ENCODE measurements at places on chromosomes 16 and 17.

- DNase-seq = no peak
Measured at GRCh38 chr17:27846042-27846655, 45.8 kb upstream of the NOS2 start.

- no peak for DNase-seq
Measured at GRCh38 chr17:83008186-83008510, 71.3 kb upstream of the METRNL start.

DNA sequence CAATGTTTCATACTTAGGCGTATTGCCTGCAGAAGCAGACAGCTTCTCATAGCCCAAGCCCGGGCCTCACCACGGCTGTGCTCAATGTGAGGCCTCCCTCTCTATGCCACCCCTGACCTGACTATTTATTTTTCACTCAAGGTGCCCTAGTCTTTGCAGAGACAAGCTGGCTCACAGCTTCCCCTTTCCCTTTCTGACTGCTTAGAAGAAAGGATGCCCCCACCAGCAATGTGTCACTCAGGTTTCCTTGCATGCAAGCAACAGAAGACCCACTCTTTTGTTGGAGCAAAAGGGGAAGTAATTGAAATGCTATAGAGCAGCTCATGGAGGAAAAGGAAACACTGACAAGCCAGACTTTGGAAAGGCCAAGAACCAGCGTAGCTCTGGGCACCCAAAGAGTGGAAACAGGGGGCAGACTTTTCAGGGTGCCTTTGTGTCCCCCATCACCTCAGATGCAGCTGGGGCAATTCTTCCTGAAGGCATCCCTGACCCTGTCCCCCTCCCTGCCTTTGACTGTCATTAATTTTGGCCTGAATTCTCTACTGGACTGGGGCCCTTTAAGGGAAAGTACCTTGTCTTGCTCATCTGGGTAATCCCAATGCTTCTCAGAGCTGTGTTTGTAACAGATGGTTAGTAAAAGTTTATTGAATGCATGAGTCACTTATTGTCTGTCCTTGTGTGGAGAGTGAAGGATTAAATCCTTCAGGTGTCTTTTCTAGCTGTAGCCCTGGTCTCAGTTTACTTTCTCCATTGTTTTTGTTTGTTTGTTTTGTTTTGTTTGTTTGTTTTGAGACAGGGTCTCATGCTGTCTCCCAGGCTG is 17.8 kb downstream of the RGS9 start:
- DNase-seq = no peak

- DNase-seq = no peak
Measured at GRCh38 chr17:56169621-56170020, 16.3 kb downstream of the ANKFN1 start.

DNA sequence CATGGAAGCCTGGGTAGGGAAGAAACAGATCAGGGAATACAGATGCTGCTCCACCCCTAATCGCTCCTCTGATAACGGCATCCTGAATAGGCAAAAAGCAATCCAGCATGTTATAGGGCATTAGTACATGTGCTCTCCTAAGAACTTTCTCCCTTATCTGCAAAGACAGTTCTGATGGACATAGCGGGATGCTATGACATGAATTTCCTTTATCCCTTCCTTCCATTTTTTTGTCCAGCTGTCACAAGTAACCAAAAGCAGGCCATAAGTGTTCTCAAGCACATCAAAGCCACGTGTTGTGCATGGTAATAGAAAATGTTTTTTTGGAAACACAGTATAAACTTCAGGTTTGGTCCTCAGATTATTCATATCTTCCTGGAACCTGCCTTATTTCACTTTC is 141.4 kb upstream of the MON1B start:
- DNase-seq = no peak

GRCh38 chr17:37786481-37786880 is 41.6 kb upstream of the HNF1B start:
- no peak for DNase-seq

DNA sequence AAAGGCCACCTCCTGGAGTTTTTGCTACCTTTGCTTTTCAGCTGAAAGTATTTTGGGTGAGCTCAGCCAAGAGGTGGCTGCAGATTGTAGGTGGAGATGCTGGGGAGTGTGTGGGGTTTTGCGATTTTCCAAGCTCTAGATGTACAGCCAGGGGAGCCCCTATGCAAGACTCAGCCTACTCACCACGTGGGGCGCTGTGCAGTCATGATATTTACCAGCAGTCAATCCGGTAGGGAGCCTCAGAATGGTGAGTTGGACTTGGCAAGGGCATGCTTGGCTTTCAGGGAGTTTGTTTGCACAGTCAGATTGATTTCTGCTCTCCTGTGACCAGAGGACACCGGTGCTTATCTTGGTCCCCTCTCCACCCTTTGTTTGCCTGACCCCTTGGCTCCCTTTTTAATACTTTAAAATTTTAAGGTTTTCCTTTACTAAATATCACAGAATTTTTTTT is 175.3 kb downstream of the UTP18 start:
- no peak for DNase-seq

- DNase-seq = no peak
Measured at GRCh38 chr17:2197271-2197670, 106.3 kb downstream of the SMG6 start.

- no peak for DNase-seq
Measured at GRCh38 chr17:77177002-77177741, 36.4 kb downstream of the SEC14L1 start.

Data from fibroblast of skin of right quadriceps (primary cell).